Fibroblast of skin of right biceps (primary cell): ENCODE measurements at places on chromosomes 1 and 21.

DNA sequence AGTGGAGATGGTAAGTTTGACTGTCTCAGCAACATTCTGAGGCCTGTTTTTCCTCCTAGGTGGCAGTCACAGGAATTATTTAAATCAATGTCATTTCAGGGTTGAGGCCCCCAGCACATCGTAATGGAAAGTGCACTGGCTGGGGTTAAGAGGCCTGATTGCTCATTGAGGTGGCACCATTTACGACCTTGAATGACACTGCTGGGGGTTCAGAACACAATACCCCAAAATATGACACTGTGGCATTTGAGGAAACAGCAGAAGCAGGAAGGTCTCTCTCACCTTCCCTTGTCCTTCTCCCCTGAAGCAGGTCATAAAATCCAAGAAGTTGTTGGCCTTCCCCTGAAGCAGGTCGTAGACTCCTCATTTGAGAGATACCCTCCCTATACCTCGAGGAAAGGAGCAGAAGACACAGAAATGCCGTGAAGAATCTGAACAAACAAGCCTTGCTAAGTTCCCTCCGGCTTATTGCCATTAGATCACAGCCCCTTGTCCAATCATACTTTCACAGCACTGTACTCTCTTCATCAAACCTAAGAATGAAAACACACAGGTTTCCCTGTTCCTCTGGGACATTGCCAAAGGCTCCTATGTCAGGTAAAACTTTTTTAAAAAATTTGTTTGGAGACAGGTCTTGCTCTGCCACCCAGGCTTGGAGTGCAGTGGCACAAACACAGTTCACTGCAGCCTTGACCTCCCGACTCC lies 71.3 kb downstream of the S1PR1 start:
- no peak for DNase-seq

DNA sequence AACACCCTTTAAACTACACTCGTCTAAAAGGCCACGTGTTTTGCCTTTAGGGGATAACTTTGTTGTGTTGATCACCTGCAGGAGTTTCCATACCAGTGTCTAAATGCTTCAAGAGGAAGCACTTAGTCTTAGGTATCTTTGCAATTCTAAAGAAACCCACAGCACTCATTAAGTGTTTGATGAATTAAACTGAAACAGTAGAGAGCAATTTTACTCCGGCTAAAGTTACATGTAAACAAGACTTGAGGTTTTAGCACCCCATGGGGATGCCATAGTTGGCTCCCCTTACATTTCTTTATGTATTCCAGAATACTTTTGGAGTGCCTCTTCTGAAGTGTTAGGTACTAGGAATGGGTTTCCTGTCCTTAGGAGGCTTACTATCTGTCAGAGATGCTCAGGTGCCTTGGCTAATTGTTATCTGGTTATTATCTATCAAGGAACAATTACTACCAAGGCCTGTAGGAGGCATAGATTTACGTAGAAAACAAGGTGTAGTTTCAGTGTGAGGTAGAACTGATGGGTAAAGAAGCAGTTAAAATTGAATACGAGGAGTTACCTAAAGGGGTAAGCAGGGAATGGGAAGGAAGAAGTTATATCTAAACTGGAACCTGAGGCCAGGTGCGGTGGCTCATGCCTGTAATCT lies 176.8 kb upstream of the SAMSN1 start:
- DNase-seq: no peak

DNA sequence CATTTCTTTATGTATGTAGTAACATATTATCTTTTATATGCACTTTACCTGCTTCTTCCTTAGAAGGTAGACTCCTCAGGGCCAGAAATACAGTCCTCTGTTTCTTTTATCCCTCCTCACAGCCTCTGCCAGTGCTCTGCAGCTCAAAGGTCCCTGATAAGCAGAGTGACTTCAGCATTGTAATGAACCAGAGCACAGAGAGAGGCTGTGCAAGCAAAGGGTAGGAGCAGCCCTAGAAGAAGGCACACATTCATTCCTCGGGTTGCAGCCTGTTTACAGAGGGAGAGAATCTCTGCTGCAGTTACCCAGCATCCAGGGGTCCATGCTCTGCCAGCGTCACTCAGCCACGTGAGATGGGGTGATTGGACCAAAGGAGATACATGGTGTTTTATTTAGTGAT lies 101.1 kb downstream of the RHOU start:
- DNase-seq: no peak

GRCh38 chr21:23960769-23961168 lies 1646.5 kb downstream of the MRPL39 start:
- no peak for DNase-seq

- no peak for DNase-seq
These were observed 14.0 kb downstream of the OVAAL start for GRCh38 chr1:180572760-180573159.

DNA sequence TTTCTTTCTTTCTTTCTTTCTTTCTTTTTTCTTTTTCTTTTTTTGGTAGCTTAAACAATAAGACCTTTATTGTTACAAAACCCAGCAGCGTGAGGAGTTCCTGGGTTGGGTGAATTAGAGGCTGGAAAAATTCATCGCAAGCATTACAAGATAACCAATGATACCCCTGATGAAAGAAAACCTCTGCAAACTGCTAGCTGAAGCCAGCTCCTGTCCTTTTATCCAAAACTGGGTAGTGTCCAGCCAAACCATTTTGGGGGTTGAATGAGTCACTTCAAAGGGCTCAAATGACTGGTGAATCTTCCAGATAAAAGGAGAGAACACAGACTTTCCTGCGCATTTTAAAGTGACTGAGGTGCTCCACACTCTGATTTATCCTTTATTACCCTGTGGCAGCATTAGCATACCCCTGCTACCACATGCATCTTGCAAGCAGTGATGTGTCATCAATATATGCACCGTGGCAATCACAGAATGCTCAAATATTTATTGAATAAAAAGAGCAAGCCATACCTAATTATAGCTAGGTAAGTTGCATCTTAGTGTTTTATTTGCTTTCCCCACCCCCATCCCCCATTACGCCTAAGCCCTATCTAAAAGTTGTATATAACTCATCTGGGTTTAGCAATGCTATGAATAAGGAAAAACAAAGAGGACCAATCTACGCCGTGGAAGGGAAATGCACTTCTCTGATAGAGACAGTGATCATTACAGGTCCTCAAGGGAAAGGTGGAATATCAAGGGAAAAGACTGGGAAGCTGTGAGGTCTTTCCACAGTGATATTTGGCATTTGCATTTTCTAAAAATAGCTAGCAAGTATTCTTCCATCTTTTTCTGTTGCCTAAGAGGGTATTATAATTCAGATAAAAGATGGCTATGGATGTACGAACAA lies 32.4 kb upstream of the CEP350 start:
- peak; percentile 9 for DNase-seq

DNA sequence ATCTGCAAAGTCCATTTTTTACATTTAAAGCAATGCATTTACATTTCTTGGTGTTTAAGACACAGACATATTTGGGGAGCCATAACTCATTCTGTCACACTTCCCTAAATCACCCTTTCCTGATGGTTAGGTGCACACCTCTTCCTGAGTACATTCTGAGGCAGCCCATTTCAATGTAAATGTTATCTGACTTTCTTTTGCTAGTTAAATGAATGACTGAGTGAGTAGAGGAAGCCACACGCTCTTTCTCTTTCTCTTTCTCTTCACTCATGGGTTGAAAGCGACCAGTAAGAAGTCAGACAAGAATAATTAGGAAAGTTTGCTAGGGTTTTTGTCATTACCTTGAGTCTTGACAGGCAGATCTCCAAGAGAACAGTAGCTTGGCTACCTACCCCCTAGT lies 143.1 kb downstream of the S1PR1 start:
- DNase-seq: no peak

GRCh38 chr1:82896036-82896435 lies 1095.3 kb downstream of the ADGRL2 start:
- DNase-seq: no peak

DNA sequence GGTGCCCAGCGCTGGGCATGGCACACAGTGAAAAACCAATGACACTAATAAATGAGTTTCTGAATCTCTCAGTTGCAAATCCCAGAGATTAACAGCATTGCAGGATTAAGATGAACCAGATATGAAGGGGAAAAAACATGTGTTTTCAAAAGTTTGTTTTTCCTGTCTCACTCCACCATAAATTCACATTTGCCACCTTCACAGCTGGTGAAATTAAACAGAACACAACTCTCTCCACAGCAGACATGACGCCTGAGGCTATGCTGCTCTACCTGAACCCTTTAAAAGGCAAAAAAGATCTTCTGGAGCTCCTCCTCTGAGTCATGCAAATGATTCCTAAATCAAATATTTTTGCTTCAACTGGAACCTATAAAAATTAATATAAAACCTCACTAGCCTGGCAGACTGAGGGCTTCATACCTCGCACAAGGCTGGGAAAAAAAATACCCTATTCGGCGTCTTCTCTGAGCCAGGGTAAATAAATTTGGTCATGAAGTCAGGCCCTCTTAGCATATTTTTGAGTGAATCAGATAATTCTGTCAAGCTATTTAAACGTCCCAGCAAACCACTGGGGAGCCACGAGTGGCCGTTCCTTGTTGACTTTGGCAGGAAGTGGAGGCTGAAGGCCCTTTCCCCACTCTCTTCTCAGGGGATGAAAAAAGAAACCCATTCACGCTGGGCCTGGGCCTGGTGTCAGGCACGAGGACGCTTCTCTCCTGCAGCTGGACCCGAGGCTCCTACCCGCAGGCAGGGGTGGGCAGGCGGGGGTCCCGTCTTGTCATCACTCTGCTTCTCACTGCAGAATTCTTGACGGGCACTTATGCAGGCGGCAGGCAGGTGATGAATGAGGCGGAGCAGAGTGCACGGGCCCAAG lies 53.0 kb downstream of the DMRTB1 start:
- peak; percentile 86 for DNase-seq

- DNase-seq: peak; percentile 38
These were observed 1.1 kb downstream of the CTPS1 start for GRCh38 chr1:40980453-40981121.

- peak; percentile 20 for DNase-seq
These were observed 605.3 kb upstream of the NR5A2 start for GRCh38 chr1:199422206-199422605.

DNA sequence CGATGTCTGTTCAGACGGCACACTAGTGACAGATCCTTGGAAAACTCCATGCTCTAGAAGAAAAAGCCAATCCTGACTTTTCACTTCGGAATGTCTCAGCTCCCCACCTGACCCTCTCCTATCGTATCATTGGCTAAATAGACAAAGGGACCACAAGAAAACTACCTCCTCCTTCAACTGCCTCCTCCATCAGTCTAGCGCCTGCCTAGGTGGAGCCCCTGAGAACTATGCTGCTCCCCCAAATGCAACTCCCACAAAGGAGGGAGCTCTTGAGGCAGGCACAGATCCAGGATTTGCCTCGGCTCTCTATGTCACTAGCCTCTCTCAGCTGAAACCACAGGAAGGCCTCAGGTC lies 148.4 kb downstream of the TOMM20 start:
- peak; percentile 81 for DNase-seq

DNA sequence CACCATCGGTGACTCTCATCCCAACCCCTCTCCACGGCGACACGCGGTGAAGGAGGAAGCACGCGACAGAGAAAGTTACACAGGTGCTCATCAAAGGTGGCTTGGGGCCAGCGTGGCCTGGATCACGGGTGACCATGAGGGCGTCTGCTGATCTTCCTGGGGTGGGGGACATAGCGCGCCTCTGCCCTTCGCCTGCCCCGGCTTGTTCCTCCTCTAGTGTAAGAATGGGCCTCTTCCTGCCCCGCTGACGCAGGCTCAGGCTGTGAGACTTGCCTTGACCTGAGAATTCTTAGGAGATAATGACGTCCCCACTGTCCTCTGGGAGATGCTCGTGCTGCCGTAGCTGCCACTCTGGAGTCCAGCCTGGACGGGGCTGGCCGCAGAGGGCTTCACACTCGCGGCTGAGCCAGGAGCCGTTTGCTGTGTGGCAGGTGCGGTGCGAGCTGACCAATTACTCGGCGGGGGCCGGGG lies 39.0 kb upstream of the TMEM52 start:
- no peak for DNase-seq

DNA sequence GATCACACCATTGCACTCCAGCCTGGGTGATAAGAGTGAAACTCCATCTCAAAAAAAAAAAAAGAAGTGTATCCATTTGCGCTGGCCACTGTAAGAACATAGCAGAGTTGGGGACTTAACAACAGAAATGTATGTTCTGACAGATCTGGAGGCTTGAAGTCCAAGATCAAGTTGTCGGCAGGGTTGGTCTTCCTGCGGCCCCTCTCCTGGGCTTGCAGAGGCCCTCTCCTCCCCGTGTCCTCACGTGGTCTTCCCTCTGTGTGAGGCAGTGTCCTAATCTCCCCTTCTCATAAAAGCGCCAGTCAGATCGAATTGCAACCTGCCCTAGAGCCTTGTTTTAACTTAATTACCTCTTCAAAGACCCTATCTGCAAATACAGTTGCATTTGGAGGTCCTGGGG lies 52.6 kb downstream of the MT1HL1 start:
- DNase-seq: no peak

- no peak for DNase-seq
These were observed 50.4 kb downstream of the KIF21B start for GRCh38 chr1:200972985-200973742.

DNA sequence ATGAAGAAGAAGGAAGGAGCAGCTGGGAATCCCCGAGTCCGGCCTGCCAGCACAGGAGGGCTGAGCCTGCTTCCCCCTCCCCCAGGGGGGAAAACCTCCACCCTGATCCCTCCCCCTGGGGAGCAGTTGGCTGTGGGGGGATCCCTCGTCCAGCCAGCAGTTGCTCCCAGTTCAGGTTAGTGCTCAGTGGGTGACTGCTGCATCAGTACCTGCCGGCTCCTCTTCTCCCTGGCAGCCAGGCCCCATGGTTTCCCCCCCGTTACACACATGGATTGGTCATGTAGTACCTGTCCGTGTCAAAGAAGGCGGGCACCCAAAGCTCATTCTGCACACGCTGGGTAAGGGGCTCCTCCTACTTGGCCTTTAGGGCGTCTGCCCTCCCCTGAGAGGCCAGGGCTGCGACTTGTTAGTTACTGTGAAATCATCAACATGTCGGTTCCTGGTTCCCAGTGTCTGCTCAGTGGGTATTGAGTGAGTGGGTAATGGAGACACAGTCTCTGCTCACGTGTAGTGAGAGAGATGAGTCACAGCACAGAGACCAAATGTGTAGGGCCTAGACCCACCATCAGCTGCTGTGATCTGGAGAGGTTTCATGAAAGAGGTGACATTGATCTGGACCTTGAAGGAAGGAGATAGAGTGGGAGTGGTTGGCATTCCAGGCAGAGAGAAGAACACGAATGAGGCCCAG lies 11.5 kb downstream of the NECAP2 start:
- no peak for DNase-seq
